ENCODE measurements at places on chromosomes 13 and 19.

DNA sequence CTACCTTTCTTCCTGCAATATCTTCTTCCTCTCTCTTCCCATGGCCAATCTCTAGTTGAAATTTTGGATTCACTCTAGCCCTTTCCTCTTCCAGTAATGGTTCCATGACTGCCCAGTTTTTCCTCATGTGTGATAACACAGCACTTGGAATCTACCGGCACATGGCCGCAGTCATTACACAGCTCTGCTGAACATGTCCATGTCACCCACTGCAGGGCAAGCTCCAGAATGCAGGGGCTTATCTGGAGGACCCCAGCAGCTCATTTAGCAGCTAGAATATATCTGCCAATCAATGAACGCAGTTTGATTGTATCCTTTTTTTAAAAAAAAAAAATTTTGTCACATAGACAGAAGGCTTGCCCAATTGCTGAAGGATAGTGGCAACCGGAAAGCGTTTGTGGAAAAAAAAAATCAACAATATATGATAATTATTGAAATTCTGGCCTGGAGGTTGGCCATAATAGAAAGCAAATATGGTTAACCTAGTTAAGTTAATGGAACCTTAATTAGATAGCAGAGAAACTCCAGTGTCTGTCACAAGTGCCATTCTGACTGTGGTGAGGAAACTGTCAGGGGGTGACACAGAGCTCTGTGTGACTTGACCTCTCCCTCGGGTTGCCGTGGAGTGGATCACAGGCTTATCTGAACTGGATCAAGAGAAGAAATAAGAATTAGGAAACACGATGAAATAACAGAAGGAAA lies 426.7 kb downstream of the LIG4 start:
- DNase-seq = no peak

GRCh38 chr19:10018263-10018662 lies 5.0 kb downstream of the RDH8 start:
- DNase-seq = no peak

- no peak for DNase-seq
Measured at GRCh38 chr19:2787115-2787514, 1.8 kb downstream of the THOP1 start.

- DNase-seq = no peak
Measured at GRCh38 chr13:71291842-71292146, 575.2 kb downstream of the DACH1 start.

GRCh38 chr19:2814426-2814825 lies 5.2 kb upstream of the ZNF554 start:
- DNase-seq = no peak

Data from HAP-1 (cell line).